Inflammatory macrophage (primary cell): ENCODE measurements at places on chromosomes 1 and 21.

DNA sequence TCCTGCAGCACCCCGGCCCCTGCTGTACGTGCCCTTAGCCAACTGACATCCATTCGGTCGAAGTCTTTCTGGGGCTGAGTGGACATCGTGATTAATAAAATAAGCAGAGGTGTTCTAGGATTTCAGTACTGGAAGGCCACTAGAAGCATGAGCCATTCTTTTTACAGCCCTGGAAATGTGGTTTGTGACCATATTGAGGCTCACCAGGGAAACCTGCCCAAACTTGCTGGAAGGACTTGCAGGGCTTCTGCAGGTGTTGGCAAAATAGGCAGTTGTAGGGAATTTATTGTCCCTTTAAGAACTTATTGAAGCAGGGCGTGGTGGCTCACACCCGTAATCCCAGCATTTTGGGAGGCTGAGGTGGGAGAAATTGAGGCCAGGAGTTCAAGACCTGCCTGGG lies 80.8 kb downstream of the DOP1B start:
- DNase-seq, result no peak

- DNase-seq, result no peak
Observed at GRCh38 chr1:2641381-2642130, 8.7 kb upstream of the MMEL1 start.

- DNase-seq, result no peak
Observed at GRCh38 chr1:170247751-170248521, 102.2 kb downstream of the NTMT2 start.

DNA sequence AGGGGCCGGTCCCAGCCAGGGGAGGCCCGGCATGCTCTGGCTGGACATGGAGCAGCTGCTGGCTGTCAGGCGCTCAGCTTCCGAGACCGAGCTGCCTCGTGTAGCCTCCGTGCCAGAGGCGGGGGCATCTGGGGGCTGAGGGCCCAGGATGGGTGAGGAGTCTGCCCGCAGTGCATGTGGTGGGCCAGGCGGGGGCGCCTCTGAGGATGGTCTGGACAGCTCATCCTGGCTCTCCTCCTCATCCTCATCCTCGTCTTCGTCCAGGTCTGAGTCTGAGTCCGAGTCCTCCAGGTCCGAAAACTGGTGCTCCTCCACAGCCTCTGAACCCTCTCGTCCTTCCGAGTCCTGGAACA lies 28.9 kb upstream of the EDN2 start:
- DNase-seq, result no peak

DNA sequence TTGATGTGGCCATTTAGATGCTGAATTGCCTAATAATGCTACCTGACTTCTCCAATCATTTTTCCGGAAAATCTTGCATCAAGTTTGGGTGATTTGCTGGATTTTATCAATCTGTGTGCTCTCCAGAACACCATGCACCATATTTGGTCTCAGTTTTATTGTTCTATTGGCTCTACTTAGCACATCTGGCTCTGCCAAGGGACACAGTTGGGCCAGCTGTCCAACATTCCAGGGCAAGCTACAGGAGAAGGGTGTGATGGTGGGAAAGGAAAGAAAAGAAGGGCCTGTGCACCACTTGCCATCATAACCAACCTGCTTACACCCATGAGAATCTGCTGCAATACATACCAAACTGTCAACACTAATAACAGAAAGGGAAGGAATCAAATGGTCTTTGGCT lies 90.2 kb upstream of the NFIA start:
- DNase-seq, result no peak

GRCh38 chr1:197799271-197799670 lies 24.0 kb upstream of the DENND1B start:
- DNase-seq, result no peak

GRCh38 chr1:85228972-85229371 lies 28.2 kb upstream of the SYDE2 start:
- DNase-seq, result no peak

DNA sequence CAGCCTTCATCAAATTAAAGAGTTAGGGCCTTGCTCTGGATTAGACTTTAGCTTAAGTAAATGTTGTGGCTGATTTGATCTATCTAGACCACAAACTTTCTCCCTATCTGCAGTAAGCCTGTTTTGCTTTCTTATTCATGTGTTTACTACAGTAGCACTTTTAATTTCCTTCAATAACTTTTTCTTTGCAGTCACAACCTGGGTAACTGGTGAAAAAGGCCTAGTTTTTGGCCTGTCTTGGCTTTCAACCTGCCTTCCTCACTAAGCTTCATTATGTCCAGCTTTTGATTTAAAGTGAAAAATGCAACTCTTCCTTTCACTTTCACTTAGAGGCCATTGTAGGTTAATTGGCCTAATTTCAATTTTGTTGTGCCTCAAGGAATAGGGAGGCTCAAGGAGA lies 12.5 kb upstream of the LPGAT1 start:
- no peak for DNase-seq

DNA sequence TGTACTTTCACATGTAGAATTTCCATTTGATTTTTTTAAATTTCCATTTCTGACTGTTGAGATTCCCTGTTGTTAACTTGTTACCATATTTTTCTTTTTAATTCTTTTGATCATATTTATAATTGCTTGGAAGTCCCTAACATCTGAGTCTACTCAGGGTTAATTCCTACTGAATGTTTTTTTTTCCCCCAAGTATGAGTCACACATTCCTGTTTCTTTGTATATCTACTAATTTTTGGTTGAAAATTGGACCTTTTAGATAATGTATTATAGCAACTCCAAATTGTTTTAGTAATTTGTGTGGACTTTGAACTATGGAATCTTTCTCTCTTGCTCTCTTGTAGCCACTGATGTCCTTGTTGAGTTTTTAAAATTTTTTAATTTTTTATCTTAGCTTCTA lies 54.6 kb downstream of the STXBP3 start:
- DNase-seq, result no peak

GRCh38 chr1:153687346-153688125 lies 9.0 kb downstream of the NPR1 start:
- peak; percentile 11 for DNase-seq

DNA sequence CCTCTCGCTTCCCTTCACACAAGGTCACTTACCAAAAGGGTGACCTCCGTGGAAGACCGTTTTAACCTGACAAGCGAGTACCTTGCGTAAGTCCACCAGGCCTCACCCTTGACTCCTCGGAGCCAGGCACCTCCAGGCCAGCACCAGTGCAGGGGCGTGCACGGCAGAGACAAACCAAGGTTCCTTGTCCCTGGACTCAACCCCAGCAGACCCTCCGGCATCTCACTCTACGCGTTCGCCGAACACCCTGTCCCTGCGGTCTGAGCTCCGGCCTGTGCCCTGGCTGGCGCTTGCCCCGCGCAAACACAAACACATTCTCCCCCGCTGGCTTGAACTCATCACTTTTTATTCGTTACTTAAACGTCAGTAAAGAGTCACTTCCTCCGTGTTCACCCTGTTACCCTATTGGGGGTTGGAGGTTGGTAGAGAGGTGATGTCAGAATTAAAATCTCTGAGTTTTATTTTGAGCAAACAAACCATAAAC lies 4.5 kb downstream of the TBX15 start:
- DNase-seq, result no peak

DNA sequence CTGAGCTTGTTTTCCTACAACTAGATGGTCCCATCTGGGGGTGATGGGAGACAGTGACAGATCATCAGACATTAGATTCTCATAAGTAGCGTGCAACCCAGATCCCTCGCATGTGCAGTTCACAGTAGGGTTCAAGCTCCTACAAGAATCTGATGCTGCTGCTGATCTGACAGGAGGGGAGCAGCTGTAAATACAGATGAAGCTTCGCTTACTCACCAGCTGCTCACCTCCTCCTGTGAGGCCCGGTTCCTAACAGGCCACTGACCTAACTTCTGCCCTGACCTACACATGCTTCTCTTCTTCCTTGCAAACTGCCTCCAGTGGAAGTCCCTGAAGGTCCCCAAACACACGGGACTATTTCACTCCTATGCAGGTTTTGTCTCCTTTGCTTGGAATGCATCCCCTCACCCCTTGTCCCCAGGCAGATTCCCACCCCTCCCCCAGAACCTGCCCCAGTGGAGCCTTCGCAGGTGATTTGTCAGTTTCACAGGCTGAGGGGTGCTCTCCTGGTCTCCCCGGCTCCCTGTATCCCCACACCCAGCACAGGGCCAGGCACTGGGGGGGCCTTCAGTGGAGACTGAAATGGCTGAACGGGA lies 5.7 kb upstream of the ZBTB48 start:
- no peak for DNase-seq

- DNase-seq, result no peak
Observed at GRCh38 chr1:165988817-165989216, 161.4 kb downstream of the UCK2 start.

- no peak for DNase-seq
Observed at GRCh38 chr1:202547215-202547614, 163.0 kb downstream of the SYT2 start.

DNA sequence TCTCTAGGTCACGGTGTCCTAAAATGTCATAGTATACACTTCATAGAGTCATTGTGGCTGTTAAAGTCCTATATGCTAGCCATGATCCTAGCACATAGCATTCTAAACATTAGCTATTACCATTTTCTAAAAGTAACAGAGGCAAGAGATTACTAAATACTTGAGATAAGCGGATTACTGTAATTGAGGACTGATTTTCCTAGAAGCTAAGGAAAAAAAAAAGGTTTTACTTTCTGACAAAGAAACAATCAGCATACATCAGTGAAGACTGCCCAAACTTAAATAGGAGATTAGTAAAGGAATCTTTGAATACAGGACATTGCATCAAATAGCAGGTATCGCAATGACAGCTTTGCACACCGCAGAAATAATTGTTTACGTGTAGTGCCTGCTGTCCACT lies 91.3 kb upstream of the HNRNPU start:
- DNase-seq, result no peak

- DNase-seq, result peak; percentile 40
Observed at GRCh38 chr1:161267321-161267720, 8.8 kb downstream of the PCP4L1 start.

DNA sequence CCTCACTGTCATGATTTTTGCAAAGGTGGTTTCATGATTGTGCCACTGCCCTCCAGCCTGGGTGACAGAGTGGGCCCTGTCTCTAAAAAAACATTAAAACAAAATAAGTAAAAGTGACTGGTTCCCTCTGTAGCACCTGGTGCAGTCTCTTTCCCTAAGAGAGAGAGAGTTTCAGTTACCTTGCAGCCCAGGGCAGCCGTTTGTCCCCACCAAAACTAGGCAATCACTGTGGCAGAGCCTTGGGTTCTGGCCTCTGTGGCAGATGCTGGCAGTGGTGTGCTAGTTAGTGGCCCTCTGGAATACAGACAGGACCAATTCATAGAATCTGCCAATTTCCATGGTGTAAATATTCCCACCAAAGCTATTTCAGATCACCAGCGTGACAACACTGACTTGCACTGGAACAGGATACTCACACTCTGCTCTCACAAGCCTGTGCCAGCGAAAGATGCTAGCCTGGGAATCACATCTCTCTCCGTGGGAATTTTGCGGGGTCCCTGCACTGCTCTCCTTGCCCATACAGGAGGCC lies 108.7 kb downstream of the TLR5 start:
- no peak for DNase-seq

DNA sequence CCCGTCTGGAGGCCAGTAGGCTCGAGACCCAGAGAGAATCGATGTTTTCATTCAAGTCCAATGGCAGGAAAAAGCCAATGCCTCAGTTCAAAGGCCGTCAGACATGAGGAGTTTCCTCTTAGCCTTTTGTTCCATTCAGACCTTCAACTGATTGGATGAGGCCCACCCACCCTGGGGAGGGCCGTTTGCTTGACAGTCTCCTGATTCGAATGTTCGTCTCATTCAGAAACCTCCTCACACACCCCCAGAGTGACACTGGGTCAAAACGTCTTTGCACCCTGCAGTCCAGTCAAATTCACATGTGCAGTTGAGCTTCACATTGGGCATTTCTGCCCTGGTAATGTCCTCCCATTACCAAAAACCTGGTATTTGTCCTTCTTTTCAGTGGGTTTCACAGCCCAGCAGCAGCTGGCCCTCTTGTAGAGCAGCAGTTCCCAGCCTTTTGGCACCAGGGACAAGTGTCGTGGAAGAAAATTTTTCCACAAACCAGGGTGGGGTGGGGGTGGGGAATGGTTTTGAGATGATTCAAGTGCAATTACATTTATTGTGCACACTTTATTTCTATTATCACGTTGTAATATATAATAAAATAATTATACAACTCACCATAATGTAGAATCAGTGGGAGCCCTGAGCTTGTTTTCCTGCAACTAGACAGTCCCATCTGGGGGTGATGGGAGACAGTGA lies 40.1 kb downstream of the RSPH1 start:
- DNase-seq, result no peak

DNA sequence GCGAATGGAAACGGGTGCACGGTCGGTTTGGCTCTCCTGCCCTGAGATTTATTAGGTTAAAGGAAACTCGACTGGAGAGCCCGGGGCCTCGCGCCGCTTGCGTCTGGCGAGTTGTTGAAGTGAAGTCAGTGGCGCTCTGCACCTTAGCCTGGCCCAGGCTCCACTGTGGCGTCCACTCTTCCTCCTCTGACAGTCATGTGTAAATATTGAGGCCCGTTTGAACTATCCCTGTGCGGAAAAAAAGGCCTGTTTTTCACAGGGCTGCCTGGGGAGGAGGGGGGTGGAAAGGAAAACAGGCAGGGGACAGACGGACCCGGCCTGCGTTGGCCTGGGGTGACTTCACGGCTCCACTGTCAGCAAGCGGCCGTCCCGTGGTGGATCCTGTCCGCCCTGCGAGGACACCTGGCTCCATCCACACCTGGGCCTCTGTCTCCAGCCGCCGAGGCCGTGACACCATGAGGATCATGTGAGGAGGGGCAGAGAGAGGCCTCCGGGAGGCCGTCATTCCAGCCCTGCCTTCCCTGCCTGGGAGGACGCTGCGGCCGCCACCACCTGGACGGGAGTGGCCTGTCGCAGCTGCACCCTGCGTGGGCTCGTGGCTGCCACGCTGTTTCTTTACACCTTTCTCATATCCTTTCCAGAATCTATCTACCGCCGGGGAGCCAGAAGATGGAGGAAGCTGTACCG lies 59.8 kb downstream of the FAAP20 start:
- DNase-seq, result no peak
